ENCODE measurements at places on chromosomes 2 and 18.

DNA sequence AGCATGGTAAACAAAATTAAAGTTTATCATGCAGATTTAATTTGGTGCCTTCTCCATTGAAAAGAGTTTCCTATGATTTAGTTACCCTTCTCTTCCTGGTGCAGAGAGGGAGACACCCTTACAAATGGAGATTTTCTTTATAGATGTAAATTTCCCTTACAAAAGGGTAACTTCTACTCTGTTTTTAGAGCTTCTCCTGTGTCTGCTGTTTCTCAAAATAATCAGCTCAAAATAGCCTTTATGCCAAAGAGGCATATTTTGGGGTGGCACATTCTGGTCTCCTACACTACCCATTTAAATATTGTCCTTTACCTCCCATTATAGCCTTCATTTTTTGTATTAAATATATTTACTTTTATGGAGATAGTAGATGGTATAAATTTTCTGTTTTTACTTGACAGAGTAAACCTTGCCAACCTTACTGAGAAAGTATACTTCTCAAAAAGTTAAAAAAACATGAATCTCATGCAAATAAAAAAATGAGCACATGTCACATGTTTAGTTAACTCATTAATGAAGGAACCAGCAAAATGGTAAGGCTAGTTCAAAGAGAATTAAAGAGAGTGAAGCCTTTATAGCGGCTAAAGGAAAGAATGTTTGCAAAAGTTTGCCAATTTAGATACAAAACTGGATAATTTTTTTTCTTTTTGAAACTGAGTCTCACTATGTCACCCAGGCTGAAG is 83.3 kb upstream of the MSH6 start:
- DNase-seq: no peak

DNA sequence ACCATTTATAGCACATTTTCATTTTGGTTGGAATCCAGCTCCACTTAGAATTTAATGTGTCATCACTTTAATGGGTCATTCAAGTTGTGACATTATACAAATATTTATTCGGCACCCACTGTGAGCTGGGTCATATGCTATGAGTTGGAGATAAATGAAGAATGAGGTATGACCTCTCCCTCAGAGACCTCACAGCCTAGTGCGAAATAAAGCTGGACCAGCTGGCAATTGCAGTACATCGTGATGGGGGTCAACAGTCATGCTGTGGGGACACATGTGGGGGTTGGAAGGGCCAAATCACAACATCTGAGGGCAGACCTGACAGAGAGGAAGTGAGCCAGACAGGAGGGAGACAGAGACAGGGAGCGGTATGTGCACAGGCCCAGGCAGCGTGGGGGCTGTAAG is 175.4 kb downstream of the MAIP1 start:
- no peak for DNase-seq

GRCh38 chr2:97870396-97870843 is 125.3 kb downstream of the TMEM131 start:
- peak; percentile 29 for DNase-seq

DNA sequence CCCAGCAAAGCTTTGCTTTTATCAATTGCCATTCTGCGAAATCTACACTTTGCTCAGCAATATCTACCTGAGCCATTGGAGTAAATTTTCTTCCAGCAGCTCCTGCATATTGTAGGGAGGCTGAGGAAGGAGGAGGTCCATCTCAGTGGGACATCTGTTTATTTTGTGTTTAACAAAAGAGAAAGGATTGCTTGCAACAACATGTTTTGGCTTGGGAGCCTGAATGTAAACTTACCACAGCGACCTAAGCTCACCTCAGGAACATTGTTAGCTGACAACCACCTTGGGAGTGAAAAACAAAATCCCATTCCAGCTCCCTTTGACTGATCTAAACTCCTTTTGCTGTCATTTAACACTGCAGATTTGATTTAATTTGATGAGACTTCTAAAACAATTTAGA is 356.1 kb downstream of the SS18 start:
- DNase-seq: no peak

GRCh38 chr2:234595829-234596228 is 98.9 kb upstream of the ARL4C start:
- DNase-seq: no peak

DNA sequence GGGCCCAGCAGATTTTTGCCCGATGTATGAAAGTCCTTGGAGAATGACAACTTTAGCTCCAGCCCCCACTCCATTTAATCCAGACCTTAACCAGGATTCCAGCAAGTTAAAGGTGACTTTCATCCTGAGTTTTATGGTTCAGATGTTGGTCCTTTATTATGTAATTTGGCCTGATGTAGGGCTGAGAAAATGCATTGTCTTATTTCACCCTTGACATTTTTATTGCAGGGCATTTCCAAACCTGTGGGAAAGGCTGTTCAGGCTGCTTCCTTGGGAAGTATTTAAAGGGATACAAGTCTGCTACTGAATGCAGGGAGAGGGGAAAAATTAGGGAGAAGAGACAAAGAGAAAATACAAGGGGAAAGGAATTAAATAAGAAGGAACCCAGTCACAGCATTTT is 48.8 kb downstream of the ASB1 start:
- DNase-seq: no peak

DNA sequence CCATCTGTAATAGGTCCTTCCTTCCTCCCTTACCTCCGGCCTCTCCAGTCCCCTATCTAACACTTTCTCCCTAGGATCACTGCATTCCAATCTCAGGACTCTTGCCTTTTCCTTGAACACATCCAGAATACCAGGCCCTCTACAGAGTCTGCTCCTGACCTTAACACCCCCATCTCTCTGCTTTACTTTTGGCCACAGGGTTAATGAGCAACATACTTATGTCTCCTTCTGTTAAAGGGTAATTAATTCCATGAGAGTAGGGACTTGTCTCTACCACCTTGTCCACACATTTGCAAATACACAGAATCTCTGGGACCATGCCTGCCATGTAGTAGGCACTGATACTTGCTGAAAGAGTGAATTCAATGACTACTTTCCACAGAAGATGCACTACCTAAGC is 94.9 kb downstream of the COBLL1 start:
- no peak for DNase-seq

- no peak for DNase-seq
Observed at GRCh38 chr2:218029366-218030360, 26.9 kb upstream of the TNS1 start.

- DNase-seq: no peak
Observed at GRCh38 chr18:22422909-22423548, 5.3 kb upstream of the CTAGE1 start.

- DNase-seq: no peak
Observed at GRCh38 chr2:38405917-38406596, 29.0 kb upstream of the ATL2 start.

DNA sequence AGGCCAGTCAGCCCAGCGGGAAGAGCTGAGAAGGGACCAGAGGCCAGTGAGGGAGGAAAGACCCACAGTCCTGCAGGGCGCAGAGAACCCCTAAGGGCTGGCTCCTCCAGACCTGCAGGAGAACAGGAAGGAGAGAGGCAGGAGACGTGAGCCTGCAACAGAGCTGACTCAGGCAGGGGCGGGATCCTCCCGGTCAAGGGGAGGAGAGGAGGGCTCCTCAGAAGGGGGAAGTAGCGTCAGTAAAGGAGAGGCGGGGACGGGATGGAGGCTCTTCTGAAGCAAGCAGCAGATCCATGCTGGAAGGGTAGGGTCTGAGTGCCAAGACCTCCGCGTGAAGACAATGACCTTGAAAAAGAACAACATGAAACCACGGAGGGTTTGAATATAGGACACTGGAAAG is 50.8 kb downstream of the TRABD2A start:
- DNase-seq: no peak

GRCh38 chr2:96554293-96555145 is 18.0 kb downstream of the ARID5A start:
- DNase-seq: peak; percentile 46

DNA sequence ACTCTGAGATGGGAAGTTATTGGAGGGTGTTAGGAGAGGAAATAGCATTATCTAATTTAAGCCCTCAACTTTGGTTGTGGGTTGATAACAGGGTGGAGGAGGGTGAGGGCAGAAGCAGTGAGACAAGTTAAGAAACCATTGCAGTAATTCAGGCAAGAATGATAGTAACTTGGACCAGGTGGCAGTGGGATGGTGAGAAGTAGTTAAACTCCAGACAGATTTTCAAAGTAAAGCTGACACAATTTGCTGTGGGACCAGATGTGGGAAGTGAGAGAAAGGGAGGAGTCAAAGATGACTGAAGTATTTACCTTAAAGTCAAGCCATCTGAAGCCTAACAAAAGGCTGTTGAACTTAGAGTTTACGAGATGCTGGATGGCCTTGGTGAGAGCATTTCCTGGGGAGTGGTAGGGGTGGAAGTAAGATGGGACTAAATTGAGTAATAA is 163.2 kb upstream of the KLF7 start:
- DNase-seq: no peak

GRCh38 chr2:232276733-232277313 is 101.7 kb upstream of the ALPP start:
- no peak for DNase-seq

- DNase-seq: no peak
Observed at GRCh38 chr2:205975082-205975949, 110.7 kb downstream of the INO80D start.

DNA sequence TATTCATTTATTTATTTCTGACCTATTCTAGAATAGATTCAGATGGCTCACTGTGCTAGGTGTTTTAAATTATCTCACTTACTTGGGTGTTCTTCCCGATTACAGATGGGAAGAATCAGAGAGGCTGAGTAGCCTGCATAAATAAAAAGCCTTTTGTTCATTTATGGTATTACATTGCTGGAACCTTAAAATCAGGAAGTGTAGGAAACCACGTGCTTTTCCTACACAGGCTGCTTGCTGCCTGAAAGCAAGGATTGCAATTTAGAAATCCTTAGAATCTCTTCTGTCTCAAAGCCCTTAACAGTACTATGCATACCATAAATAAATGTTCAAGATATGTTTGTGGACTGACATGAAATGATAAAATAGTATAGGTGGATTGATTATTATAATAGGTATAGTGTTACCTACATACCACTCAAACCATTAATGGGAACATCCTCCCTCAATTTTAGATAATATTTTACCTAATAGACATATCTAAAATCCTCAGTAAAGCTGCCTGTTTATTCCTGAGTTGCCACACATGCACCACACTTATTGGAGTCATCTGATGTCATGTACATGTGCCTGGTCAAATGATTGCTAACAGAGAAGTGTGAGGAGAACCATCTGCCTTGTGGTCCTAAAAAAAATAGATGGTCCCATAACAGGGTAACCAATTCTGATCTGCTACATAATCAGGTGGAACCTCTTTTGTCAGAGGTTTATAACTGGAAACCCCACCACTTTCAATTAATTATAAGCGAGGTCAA is 73.5 kb upstream of the C2orf15 start:
- DNase-seq: no peak

GRCh38 chr2:54063967-54064535 is 51.4 kb upstream of the ACYP2 start:
- no peak for DNase-seq

- no peak for DNase-seq
Observed at GRCh38 chr18:33210575-33211189, 229.8 kb downstream of the CCDC178 start.

DNA sequence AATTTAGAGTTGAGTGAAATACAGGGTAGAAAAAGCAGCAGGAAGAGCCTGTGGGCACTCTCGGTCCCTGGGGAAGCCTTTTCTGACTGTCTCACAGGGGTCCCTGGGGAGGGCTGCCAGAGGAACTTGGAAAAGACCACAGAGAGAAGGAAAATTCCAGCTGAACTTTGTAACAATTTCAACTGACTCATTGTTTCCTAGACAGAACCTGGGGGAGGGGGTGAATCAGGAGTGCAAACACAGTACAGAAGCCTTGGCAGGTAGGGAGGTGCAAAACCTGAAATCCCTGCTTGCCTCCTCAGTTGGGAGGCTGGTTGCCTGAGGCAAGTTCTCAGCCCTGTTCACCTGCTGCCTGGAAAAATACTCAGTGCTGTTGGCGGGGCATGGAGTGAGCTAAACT is 106.8 kb downstream of the GRB14 start:
- no peak for DNase-seq

GRCh38 chr2:199704358-199705238 is 146.4 kb downstream of the FTCDNL1 start:
- no peak for DNase-seq

- no peak for DNase-seq
Observed at GRCh38 chr2:178108176-178108575, 4.1 kb upstream of the RBM45 start.

DNA sequence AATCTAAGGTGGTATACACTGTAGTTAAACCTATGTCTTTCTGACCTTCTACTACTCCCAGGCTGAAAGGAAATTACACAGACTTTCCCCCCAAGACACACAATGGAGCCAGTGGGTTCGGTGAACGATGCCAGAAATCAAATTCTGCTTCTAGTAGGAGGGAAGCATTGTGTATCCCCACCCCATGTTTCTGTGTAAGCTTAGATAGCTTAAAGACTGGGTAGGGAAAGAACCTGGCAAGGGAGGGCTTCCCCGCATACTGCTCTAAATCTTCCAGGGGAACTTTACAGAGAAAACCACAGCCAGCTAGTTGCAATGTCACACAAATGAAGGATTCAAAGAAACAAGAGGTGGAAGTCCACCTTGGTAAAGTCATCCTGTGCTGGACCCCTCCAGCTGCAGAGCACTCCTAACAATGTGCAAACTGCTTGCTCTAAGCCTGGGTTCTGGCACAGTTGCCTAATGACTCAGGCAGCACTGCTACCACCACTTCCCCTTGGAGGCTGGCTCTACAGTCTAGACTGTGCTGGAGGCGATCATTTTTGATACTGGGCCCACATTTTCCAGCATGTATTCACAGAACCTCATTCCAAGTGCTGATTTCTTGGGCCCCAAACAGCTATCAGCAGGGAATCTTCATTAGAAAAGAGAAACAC is 47.5 kb downstream of the TRIB2 start:
- DNase-seq: no peak

- no peak for DNase-seq
Observed at GRCh38 chr2:232653441-232653840, 20.0 kb downstream of the EFHD1 start.

GRCh38 chr2:171260471-171261424 is 100.1 kb upstream of the TLK1 start:
- peak; percentile 17 for DNase-seq

DNA sequence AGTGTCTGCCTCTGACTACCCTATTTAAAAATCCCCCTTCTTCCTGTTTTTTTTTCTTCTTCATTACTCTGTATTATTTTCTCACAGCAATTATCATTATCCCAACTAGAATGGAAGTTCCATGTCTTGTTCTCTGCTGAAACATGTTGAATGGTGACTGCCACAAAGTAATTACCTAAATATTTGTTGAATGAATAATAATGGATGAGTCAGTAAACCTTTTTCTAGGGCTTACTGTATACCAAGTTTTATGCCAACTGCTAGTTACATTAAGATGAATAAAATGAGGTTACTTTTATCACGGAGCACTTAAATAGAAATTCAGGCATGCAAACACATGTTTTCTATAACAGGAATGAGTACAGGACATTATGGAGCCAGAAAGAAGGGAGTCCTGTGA is 490.6 kb downstream of the THSD7B start:
- DNase-seq: no peak

- DNase-seq: no peak
Observed at GRCh38 chr2:229412686-229413085, 141.6 kb upstream of the PID1 start.

Measured in stimulated activated naive CD4-positive, alpha-beta T cell treated with Interleukin-2 at 50 U/mL for 16 hours (primary cell).